ENCODE measurements at places on chromosomes 2 and 18.

DNA sequence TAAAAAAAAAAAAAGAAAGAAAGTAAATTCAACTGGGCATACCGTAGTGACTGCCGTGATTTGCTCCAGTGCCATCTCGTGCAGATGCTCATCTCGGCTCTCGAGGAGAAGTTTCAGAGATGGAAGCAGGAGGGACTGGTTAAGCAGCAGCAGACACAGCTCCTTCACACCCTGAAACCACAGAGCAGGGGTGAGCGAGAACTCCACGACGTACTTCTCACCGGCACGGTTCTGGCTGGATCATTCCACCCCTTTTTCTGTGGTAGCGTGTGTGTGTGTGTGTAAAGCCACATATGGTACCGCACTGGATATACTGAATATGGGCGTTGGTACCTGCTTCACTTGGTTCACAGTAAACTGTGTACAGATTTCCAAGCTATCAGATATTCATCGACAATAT is 382.2 kb downstream of the NBAS start:
- no peak for DNase-seq

DNA sequence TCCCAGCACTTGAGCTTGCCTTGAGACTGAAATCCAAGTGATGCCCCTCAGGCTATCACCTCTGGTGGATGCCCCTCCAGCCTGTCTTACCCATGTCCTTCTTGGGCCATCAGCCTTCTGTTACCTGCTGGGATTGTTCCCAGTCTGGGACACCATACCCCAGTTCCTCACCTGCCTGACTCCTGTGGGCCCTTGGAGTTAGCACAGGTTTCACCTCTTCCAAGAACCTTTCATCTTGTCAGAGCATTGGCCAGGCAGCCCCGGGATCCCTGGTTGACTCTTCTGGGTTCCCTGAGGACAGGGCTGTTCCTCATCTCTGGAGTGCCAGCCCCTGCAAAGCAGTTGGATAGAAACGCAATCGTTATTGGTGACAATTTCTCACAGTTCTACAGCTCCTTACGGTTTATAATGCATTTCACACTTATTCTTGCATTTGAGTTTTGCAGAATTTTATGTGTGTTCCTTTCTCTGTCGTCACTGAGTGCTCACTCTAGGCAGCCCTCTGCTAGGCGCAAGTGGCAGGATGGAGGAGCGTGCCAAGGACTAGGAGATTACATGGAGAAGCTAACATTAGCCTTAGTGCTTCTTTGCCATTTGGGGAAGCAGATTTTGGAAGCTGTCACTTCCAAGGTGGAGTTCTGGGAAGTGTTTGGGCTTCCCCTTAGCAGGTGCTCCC is 139.7 kb downstream of the DDX1 start:
- no peak for DNase-seq

DNA sequence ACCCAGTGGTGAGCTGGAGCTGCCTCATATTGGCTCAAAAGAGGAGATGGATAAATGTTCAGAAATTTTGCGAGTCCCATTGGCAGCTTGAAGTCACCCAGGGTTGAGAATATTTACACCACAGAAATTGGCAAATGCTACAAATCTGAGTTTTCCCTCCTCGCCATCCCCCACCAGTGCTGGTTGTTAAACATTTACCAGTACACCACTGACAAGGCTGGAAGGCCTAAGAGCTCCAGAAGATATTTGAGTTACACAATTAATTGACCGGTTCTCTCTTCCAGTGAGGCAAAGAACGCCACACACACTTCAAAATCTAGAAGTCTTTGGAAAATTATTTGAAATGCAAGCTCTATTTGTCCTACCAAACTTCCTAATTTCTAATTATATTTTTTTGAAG is 47.5 kb upstream of the ATIC start:
- DNase-seq: no peak

DNA sequence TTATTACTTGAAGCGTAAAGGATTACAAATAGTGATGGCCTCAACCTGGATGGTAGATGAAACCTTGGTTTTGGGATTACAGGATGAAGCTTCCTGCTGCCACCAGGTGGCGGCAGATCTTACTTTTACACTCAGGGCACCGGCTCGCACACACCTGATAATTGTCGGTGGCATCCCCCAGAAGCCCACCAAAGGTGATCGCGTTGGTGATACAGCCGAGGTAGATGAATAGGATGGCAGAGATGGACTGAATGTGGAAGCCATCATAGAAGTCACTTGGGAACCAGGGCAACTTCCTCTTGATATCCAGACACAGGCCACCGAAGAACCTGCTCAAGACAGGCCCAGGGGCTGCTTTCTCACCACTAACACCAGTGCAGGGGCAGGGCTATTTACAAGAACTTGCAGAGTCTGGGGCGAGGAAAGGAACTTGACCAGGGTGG is 51.8 kb downstream of the MTHFD2 start:
- peak; percentile 87 for DNase-seq

DNA sequence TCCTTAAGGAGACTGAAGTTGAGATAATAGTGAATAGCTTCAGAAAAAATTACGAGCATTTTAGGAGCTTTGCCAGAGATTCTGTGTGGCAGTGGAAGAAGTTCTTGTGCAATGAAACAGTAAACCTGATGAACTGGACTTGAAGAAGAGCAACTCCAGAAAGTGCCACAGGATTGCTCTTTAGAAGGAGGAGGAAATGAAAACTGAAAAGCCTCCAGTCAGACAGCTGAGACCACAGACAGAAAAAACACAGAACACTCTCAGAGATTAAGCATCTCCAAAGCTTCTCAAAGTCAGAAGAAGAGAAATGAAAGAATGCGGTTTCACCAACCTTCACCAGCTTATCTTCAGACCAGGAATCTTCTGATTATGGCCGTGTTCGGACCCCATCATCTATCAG is 329.7 kb upstream of the CNTNAP5 start:
- DNase-seq: no peak

- DNase-seq: no peak
Measured at GRCh38 chr18:37306432-37306831, 259.2 kb downstream of the CELF4 start.

DNA sequence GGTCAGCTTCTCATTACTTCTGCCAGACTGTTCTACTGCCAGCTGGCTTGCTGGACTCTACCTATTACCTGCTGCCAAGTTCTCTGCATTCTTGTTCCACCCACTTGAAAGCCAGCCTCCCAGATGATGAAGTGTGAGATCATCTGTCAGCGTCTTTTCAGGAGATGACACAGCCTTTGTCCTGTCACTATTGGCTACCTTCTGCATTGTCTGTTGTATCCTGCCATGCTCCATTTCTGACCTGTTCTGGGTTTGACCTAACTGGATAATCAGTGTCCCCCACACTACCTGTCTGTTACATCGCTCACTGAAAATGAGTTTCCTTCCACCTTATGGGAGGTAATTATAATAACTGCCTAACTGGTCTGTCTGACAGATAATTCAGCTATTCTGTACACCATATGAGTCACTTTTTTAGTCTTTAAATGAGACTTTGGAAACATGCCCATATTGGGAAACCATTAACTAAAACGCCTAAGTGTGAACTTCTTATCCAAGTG is 520.6 kb downstream of the METTL4 start:
- DNase-seq: no peak

DNA sequence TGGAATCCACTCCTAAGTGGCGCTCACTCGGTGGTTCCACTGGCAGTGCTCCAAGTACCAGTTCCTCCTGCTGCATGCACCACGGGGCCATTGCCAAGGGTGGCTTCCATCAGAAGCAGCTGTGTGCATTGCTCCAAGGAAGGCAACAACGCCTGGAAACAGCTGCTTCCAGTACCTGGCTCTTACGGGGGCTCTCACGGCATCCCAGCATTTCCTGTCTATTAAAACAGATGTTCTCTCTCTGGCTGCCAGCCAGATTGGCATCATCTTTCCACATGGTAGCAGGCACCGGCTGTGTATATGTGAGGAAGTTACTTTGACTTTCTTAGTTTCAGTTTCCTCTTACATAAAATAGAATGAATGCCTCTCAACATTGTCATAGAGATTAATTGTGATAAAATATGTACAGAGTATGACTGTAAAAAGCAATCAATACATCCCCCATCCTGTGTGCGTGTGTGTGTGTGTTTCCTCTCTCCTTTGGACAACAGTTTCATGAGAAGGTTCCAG is 84.9 kb downstream of the CMPK2 start:
- DNase-seq: no peak

GRCh38 chr18:23169673-23170044 is 34.4 kb downstream of the CABLES1 start:
- DNase-seq: no peak

DNA sequence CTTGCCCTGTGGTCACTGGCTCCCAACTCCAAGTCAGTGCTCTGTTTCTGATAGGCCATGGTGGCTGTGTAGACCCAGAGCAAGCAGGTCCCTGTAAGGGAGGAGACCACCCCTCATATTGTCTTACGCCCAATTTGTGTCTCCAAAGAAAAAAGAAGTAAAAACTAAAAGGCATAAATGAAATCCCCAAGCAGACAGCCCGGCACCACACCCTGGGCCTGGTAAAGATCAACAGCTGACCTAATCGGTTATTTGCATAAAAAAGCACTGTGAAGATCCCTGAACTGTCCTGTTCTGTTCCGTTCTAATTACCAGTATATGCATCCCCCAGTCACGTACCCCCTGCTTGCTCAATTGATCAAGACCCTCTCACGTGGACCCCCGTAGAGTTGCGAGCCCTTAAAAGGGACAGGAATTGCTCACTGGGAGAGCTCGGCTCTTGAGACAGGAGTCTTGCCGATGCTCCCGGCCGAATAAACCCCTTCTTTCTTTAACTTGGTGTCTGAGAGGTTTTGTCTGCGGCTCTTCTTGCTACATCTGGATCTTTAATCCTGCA is 364.1 kb upstream of the HS6ST1 start:
- no peak for DNase-seq

DNA sequence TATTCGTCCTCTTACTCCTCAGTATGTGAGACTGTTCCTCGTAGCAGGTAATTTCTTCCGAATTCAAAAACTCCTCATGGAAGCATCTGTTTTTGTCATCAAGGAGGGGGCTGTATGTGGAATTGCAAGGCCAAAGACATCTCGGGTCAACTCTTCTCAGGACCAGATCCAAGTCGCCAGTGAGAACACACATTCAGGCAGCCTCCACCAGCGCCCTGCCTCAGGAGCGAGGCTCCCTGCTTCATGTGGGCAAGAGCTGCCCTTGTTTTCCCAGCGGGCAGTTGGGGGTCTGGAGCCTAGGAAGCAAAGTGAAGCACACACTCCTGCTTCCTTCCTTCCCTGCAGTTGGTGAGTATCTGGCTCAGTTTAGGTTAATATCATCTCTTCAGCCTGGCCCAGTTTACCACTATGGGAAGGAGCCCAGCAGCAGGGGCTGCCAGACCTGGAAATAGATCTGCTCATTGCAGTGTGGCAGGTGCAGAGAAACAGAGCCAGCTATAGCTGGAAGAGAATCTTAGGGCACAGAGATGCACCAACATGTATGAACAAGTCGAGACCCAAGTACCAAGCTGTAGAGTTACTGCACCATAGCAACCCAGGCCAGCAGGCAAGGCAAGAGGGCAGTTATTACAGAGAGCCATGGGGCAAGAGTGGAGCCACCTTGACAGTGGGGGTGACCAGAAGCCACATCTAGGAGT is 25.3 kb downstream of the TMEM127 start:
- no peak for DNase-seq

- peak; percentile 36 for DNase-seq
Measured at GRCh38 chr2:206642075-206643025, at the start of gene FAM237A. Gene FAM237A, plus strand, starts transcription at chr2:206642487. Its CDS starts 1,750 bp downstream, at chr2:206644237.

DNA sequence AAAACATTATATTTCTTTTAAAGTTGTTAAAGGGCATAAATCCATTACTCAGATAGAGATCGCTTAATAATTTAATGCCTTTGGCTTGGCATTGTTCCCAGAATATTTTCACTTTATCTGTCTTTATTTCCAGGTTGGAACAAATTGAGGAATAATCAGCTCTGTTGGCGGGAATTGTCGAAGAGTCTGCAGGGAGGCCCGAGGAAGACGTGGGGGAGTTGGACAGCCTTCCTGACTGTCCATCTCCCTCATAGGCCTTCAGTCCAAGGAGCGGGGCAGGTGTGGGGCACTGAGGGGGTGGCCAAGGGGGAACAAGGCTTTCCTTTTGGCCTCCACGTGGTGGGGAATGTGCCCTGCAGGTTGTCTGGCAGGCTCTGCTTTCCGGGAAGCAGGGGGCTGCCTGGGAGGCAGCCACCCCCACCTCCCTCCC is 179.6 kb downstream of the ZBTB7C start:
- DNase-seq: no peak

DNA sequence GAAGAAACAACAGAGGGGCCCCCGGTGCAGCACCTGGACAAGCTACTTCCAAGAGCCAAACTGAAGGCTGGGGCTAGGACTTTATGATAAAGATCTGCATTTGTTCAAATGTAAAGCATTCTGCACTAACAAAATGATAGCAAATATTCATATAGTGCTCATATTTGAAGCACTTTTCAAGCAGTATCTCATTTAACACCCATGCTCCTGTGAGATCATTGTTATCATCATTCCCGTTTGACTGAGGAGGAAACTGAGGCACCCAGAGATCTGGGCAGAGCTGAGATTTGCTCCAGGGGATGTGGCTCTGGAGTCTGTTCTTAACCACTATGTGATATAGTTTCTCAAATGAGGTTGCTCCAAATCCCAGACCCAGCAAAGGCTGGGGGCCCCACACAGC is 9.8 kb downstream of the KCTD1 start:
- no peak for DNase-seq

DNA sequence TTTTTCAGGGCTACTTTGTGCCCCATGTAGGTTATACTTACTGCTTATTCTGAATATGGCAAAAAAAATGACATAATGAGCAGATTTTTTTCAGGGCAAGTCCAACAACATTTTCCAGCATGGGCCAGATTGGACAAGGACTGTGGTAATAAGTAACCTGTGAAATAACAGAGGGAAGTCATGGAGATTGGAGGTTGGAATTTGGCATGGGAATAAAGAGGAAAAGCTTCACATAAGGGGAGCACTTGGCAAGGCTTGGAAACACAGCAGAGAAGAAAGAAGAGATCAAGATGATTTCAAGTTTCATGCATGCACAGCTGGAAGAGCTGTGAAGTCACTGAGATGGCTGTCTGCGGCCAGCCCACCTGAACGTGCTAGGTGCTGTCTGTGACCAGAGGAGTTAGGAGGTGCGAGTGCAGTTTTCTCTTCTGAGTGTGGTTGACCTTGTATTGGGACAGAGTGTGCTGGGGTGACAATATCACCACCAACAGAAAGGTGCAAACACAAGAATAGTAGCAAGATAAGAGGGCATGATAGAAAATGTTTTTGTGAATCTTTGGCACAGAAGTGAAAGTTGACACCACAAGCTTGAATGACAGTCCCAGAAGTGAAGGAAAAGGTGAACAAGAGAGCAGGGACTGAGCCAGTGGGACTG is 71.1 kb upstream of the DSC1 start:
- DNase-seq: no peak

DNA sequence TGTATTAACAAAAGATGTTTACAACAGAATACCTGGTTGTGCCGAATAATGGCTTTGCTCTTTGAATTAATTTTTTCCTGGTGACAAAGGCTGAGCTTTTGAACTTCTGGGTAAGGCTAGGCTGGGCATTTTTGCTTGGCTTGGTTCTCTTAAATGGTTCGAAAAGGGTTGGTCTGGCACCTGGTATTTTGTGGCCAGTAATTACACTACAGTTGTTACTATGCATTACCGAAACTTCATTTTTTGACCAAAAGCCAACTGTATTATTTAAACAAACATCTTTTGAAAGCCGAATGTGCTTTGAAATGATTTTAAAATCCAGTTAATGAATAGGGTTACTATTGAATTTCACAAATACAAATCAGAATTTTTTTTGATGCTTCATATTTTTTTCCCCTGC is 19.4 kb upstream of the NFE2L2 start:
- DNase-seq: no peak

GRCh38 chr18:13229001-13229671 is 10.6 kb downstream of the LDLRAD4 start:
- no peak for DNase-seq

GRCh38 chr2:31401580-31401979 is 13.0 kb downstream of the XDH start:
- DNase-seq: no peak
